ENCODE measurements at places on chromosomes 12 and 14.

GRCh38 chr14:88385212-88386101 lies at the start of gene SPATA7:
TSS of gene SPATA7 (plus strand) at chr14:88385657. CDS start at chr14:88385819, 162 bp downstream.
- peak; percentile 58 for DNase-seq

GRCh38 chr14:95040708-95041476 lies 116.4 kb downstream of the DICER1 start:
- DNase-seq: no peak

DNA sequence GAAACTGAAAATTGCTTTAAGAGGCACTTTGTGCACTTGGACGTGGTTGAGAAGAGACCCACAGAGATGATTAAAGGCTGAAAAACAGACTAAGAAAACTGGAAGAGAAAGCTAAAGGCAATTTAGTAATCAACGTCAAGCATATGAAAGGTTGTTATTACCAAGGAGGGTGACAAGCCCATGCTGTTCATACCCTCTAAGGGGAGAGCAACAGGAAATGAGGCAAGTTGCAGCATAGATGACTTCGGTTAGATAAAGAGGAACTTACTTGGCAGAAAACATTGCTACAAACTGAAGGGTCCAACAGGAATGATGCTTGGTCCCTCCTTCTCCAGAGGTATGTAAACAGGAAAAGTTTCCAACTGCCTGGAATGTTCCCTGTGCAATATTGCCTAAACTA lies 107.8 kb downstream of the DUSP6 start:
- no peak for DNase-seq

GRCh38 chr12:5485454-5485853 lies 53.5 kb downstream of the NTF3 start:
- no peak for DNase-seq

DNA sequence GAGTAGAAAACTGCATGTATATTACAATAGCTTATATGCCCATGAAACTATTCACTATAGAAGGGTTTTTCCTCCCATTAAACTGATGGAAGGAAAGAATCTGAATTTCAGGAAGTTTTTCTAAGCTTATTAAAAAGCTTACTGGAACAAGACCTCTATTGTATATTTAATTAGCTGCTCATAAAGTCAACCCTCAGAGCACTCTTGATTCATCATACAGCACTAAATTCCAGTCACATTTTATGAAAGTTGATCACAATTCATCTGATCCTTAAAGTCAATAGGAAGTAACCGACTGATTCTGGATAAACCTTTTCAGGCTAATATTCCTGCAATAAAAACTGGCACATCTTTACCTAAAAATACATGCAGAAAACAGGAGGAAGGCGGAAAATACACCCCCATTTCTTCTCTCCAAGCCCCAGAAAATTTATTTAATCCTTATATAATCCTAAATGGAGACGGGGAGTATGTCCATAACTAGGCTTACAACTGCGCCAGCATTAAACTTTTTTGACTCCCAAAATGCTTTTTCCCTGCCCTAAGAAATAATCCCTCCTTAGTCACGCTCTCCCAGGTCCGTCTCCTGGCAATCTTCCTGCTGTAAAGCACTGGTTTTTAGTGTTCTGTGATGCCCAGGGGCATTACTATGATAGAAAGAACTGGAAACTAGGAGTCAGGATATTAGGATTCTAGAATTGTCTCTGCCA lies 35.3 kb downstream of the DICER1 start:
- no peak for DNase-seq

GRCh38 chr12:57575771-57576612 lies 15.0 kb upstream of the PIP4K2C start:
- no peak for DNase-seq

DNA sequence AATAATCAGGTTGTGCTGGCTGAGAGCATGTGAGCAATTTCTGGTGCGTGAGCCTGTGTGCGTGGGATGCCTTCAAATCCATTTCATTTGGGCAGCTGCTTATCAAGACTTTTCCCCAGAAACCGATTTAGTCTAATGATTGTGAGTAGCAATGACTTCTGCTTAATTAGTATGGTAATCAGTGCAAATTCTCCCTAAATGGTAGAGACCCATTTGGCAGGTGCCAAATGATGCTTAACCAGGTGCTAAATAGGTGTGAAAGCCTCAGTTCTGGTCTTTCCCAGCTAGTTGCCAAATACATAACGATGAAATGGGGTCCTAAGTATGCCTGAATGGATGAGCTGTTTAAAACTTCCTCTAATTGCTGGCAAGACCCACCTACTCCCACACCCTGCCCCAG lies 248.4 kb upstream of the CCDC196 start:
- no peak for DNase-seq

DNA sequence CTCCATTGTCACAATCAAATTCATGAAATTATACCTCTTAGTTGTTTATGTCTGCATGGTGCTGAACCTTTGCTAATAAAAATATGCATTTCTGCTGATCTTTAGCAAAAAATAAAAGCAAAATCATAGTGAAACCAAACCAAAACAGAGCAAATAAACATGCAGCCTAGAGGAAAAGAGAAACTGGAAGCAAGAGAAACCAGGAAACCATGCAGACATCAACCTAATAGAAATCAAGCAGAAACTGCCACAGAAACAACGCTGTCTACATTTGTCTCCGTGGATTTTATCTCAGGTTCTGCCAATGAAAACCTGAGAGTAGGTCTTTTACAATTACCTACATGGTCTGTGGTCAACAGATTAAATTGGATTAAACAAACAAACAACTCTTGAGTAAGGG lies 173.7 kb downstream of the SYT10 start:
- DNase-seq: no peak

GRCh38 chr14:68510201-68511128 lies 282.4 kb downstream of the ZFP36L1 start:
- no peak for DNase-seq

DNA sequence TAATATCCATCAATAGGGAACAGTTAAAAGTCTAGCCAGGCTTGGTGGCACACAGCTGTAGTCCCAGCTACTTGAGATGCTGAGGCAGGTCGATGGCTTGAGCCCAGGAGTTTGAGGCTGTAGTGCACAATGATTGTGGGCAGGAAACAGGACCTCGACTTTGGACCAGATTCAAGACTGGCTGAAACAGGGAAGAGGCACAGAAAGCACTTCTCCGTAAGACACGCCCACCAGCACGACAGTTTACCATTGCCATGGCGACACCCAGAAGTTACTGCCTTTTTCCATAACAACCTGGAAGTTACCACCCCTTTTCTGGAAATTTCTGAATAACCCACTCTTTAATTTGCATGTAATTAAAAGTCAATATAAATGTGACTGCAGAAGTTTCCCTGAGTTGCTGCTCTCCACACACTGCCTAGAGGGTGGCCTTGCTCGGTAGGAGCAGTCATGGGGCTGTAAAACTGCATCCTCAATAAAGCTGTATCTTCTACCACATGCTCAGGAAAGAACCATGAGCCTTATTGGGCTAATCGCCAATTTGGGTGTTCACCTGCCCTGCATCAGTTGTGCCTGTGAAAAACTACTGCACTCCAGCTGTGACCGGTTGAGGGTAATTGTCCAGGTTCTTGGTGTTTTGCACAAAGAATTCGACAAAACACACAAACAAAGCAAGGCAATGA lies 4.6 kb upstream of the LRRC23 start:
- no peak for DNase-seq

Data from activated CD4-positive, alpha-beta T cell treated with anti-CD3 and anti-CD28 coated beads, Interleukin-2, amount 50 U/mL, for 24 hours (primary cell).